ENCODE measurements at places on chromosomes 12 and 14. TPM values are rescaled to one million over a fixed set of nuclear protein-coding genes. Genes with fewer than 3 reads are reported as not detected.

Gene INHBC
- total RNA-seq, result not detected

Gene NFE2
- not detected for total RNA-seq

Gene RPGRIP1
- 0.28 TPM for total RNA-seq

Gene KRT82
- not detected for total RNA-seq

Gene C3AR1
- total RNA-seq, result not detected

Gene GLIPR1
- total RNA-seq, result 31.6 TPM

Gene OTUB2
- total RNA-seq, result 4.0 TPM

Gene GPR137C
- total RNA-seq, result 0.11 TPM

Gene TSPAN19
- not detected for total RNA-seq

Gene SERPINA9
- not detected for total RNA-seq

Gene SRP54
- total RNA-seq, result 50.8 TPM

Gene IKBIP
- total RNA-seq, result 70.6 TPM

Gene PRIMA1
- 0.43 TPM for total RNA-seq

Gene AP4S1
- total RNA-seq, result 10.5 TPM

Gene SPTB
- total RNA-seq, result 0.91 TPM

Gene RTL1
- 0.31 TPM for total RNA-seq

Gene GPR84
- total RNA-seq, result not detected

Gene GDF3
- total RNA-seq, result not detected

Gene RASSF8
- total RNA-seq, result 9.7 TPM

Gene TPH2
- not detected for total RNA-seq

Gene BEGAIN
- total RNA-seq, result 7.2 TPM

Gene KRT79
- not detected for total RNA-seq

Gene OR4N2
- not detected for total RNA-seq

Gene RAB35
- 78.2 TPM for total RNA-seq

Gene BIN2
- total RNA-seq, result 0.18 TPM

Gene SYNDIG1L
- not detected for total RNA-seq

Gene WDHD1
- 17.0 TPM for total RNA-seq

Gene HOXC13
- 11.6 TPM for total RNA-seq

Gene NYNRIN
- total RNA-seq, result 0.26 TPM

Gene MMP19
- 0.24 TPM for total RNA-seq

Gene IQSEC3
- total RNA-seq, result not detected

Gene NTS
- 69.3 TPM for total RNA-seq

Gene GARIN6
- total RNA-seq, result not detected

Gene JAG2
- total RNA-seq, result 12.6 TPM

Gene PZP
- total RNA-seq, result not detected

Gene FOXN4
- not detected for total RNA-seq

Gene CLEC12A
- total RNA-seq, result not detected

Gene POTEM
- total RNA-seq, result not detected

Gene SLC6A15
- total RNA-seq, result 4.1 TPM

Gene HOXC6
- total RNA-seq, result 3.5 TPM

Gene MGP
- total RNA-seq, result 0.45 TPM

Gene UNC119B
- total RNA-seq, result 26.6 TPM
